NCI-H2081 treated with DMSO at 0.1 percent for 48 hours (cell line): ENCODE measurements at places on chromosomes 16 and 17.

DNA sequence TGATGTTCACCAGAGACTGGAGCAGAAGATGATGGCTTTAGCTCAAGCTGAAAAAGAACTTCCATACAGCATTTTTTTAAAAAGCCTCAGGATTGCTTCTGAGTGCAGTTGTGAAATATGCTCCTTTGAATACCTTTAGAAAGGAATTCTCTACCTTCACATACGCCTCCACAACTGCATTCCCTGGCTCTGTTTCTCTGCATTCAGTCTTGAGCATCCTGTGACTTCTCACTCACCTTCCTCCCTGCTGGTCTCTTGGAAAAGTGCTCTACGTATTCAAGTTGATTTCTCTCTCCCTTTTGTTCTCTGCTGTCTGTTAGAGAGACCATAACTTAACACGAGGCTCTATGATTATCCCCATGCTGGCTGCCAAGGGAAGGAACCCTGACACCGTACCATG lies 34.5 kb downstream of the HS3ST2 start:
- DNase-seq: no peak

DNA sequence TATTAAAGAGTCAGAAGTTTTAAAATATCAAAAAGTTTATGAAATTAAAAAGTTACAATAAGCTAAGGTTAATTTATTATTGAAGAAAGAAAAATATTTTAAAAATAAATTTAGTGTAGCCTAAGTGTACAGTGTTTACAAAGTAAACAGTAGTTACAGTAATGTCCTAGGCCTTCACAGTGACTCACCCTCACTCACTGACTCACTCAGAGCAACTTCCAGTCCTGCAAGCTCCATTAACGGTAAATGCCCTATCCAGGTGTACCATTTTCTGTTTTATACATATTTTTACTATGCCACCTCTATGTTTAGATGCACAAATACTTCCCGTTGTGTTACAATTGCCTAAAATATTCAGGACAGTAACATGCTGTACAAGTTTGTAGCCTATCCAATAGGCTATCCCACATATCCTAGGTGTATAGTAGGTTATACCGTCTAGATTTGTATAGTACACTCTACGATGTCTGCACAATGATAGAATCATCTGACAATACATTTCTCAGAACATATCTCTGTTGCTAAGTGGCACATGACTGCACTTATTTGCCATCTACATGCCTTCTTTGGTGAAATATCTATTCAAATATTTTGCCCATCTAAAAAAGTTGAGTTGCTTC lies 67.2 kb upstream of the WSB1 start:
- DNase-seq: no peak

DNA sequence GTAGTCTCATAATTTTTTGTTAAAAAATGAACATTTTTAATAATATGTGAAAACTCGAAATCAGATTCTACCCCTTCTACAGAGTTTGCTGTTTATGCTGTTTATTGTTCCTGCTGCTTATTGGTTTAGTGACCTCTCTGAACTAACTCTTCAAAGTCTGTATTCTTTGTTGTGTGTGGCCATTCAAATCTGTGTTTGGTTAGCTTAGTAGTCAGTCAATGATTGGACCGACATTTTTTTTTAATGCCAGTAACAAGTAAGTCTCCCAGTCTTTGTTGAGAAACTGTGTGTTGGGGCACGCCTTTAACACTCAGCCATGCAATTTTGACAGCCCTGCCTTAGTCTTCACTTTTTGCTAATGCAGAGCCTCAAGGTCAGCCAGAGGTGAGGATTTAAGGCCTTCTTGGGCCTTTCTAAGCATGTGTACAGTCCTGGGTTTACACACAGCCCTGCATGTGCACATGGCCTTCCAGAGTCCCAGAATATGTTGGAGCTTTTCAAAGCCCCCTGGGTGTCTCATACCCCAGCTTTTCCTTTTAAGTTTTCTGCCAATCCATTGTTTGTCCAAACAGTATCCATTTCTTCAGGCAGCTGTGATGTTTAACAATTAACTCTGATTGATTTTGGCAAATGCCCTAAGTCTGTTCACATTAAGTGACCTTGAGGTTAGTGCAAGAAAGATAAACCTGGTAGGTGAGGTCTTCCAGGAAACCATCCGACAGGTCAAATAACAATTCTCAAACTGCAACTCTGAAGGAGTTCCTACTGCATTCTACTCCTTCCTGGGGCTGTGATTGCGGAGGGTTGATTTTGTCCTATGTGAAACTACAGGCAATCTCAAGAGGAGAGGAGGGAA lies 389.3 kb downstream of the PMP22 start:
- DNase-seq: no peak

GRCh38 chr17:66885417-66885816 lies 50.5 kb downstream of the CACNG5 start:
- DNase-seq: no peak

DNA sequence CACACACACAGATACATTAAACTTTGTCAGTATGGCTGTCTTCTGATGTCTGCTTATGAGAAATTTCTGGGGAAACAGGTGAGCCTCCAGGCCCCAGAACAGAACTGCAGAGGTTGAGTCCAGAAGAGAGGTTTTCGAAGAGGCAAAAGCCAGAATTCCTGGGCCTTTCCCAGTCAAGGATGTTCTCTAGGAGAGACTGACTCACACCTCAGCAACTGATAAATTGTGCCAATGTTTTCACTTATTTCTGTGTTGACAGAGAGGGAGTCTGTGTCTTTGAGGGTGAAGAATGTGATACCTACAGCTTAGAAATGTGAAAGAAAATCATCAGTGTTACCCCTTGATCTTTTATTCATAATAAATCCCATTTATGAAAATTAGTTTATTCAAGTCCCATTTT lies 30.3 kb downstream of the LDHD start:
- DNase-seq: no peak

- DNase-seq: no peak
Observed at GRCh38 chr17:781805-782731, at the start of the genes GLOD4 and MRM3. Gene GLOD4, minus strand, starts transcription at chr17:782280. Its CDS starts 25 bp downstream, at chr17:782255. Gene MRM3, plus strand, starts transcription at chr17:782353. Its CDS starts 26 bp downstream, at chr17:782379.

- no peak for DNase-seq
Observed at GRCh38 chr17:70323269-70323668, 153.9 kb downstream of the KCNJ2 start.

DNA sequence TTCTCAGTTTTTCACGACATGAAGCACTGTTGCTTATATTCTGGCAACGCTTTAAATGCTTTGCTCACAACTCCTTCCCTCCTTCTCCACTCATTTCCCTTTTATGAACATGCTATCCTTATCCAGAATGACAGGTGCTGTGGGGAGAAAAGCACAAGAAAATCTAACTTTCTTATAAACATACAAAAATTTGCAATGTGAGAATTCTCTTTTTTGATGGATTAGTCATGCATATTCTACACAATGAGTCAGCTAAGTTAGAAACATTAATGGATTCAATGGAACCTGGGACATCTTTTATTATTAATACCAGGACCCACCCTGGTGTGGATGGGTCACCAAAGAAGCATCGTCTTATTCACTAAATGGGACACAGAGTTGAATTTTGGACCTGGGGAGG lies 234.6 kb upstream of the CDH5 start:
- DNase-seq: no peak

- no peak for DNase-seq
Observed at GRCh38 chr17:27512511-27513346, 56.5 kb downstream of the KSR1 start.

DNA sequence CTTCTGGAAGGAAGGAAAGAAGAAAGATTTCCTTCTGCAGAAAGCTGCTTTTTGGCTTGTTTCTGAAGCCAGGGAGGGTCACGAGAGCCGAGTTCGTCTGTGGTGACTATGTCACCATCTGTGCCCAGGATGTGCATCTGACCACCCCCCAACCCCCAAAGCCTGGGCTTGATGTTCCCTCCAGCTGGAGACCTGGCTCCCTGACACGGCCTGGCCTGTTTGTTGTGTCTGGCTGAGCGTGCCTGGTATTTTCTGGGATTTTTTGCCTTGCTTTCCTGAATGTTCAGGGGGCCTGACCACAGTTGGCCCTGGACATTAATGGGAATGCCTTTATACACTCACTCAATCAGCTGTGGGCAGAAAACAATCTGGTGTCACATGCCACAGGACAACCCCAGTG lies 38.9 kb downstream of the LGALS9 start:
- no peak for DNase-seq

DNA sequence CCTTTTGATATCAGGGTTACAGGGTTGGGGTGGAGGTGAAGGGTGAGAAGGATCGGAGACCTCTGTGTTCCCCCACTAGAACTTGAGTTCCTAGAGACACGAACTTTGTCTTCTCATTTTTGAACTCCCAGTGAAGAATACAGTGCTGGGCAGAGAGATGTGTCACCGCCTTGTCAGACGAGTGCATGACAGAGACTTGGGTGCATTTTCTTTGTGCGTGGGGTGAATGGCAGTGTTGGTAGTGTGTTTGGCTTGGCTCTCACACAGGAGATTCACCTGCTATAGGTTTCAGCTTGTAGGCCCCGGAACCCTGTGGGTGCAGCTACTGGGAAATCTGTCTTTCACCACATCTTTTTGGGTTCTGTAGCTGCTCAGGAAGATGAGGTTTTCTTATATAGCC lies 40.0 kb upstream of the CCR7 start:
- no peak for DNase-seq

- DNase-seq: no peak
Observed at GRCh38 chr16:4606354-4606753, 8.3 kb downstream of the UBALD1 start.

DNA sequence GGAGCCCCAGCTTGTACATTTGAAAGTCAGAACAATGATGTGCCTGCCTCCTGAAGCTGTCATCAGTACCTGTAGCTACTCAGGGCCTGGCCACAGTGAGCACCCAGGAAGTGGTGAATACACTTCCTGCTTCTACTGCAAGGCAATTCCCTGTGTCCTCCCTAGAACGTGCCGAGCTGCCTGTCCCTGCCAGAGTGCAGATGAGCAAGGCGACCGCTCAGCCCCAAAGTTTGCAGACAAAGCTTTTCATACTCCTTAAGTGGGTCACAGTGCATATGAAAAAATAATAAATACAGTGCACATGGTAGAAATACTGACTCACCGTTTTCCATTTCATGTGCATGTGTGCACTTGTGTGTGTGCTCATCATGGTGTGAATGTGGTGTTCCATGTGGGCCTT lies 77.3 kb downstream of the MPRIP start:
- DNase-seq: no peak

DNA sequence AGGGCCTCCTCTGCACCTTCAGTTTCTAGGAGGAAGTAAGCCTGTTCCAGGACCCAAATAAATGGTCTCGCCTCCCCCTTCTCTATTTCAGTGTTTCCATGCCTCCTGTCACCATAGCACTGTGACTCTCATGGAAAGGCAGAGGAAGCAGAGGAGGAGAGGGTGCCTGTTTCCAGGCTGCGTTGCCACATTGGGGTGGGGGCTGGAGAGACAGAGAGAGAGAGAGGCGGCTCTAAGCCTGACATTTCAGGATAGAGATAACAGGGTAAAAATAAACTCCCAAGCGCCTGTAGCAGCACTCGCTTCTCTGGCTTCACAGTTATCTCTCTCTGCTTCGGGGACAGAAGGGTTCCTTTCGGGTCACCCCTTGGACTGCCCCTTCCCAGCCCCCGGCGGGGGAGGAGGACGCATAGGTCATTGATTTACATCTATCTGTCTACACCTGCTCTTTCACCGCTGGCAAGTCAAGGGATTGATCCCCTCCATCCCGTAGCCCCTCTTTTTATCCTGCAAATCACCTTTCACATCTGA lies 71.2 kb upstream of the MRTFB start:
- no peak for DNase-seq

GRCh38 chr16:54219709-54220108 lies 66.9 kb downstream of the IRX3 start:
- DNase-seq: no peak

- DNase-seq: no peak
Observed at GRCh38 chr16:29656688-29657523, 6.1 kb upstream of the SPN start.

- no peak for DNase-seq
Observed at GRCh38 chr17:77782201-77782600, 176.3 kb upstream of the TNRC6C start.

DNA sequence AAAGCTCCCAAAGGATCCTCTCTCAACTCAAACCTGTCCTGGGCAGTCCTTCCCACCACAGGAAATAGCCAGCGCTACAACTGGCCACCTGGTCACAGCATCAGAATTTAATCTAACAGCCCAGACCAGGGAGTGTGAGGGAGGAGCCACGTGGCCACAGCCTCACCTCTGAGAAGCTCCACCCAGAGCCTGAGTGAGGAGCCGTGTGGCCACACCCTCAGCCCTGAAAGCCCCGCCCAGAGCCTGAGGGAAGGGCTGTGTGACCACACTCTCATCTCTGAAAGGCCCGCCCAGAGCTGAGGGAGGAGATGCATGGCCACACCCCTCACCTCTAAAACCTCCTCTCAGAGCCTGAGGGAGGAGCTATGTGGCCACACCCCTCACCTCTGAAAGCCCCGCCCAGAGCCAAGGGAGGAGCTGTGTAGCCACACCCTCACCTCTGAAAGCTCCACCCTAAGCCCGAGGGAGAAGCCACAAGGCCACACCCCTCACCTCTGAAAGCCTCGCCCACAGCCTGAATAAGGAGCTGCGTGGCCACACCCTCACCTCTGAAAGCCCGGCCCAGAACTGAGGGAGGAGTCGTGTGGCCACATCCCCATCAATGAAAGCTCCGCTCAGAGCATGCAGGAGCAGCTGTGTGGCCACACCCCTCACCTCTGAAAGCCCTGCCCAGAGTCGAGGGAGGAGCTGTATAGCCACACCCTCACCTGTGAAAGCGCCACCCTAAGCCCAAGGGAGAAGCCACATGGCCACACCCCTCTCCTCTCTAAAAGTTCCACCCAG lies 28.6 kb downstream of the SLC38A8 start:
- no peak for DNase-seq

- no peak for DNase-seq
Observed at GRCh38 chr17:68020409-68020756, 15.2 kb upstream of the KPNA2 start.

DNA sequence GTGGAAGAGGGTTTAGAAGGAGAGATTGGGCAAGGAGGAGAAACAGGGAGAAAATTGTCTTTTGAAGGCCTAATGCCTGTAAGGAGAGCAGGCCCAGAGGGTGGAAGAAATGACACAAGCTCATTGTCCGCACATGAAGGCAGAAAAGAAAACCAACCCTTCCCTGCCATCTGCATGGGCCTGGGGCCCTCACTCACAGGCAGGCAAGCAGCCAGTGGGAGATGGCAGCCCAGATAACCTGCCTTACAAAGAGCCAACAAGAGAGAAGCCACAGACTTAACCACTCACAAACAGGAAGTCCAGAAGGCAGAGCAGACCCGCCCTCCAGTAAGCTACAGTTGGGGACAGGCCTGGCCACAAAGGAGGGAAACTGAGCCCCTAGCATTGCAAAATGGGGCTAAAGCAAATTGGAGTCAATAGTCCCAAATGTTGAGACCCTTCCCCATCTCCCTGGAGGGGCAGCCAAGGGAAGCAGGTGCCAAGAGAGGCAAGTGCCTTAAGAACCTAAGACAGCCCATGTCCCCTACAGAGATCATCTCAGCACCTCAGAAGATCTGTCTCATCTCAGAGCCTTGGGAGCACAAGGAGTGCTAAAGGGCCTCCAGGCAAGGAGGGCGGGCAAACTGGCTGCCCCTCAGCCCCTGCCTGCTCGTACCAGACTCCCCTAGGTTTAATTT lies 7.3 kb upstream of the TSPOAP1 start:
- DNase-seq: no peak

GRCh38 chr17:15957608-15958307 lies 12.8 kb downstream of the ADORA2B start:
- no peak for DNase-seq
